CD4-positive, alpha-beta T cell (primary cell): ENCODE measurements at places on chromosomes 2 and 18. TPM values are rescaled to one million over a fixed set of nuclear protein-coding genes. Genes with fewer than 3 reads are reported as not detected.

- DNase-seq, result no peak
Observed at GRCh38 chr18:3499501-3499900, 49.5 kb downstream of the TGIF1 start.

DNA sequence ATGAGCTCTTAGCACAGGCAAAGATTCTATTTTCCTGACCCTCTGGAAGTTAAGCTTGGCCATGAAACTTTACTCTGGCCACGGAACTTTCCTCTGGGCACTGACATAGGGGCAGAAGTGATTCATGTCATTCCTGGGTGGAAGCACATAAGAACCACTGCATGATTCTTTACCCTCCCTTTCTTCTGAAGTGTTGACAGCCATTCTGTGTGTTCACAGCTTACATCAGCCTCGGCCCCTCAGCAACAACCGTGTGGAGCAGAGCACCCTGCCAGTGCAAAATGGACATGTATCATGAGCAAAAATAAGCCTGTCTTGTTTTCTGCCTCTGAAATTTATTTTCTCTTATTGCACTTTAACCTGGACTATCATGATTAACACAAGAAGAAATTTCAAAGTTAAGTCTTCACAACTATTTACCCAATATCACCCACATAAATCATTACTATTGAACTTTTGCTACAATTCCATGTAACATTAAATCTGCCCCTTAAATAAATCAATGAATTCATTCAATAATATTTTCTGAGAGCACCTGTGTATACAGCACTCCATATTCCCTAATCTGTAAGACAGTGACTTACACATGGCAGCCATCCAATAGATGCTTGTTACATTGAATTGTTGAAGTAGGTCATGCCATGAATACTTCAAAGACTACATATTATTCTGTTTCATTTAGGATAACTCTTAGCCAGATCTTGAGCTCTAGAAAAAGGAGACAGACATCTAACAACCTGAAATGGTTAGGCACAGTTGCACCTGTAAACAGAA is 531.9 kb downstream of the IRS1 start:
- DNase-seq, result no peak

GRCh38 chr2:176398243-176399073 is 129.2 kb downstream of the MTX2 start:
- DNase-seq, result no peak

DNA sequence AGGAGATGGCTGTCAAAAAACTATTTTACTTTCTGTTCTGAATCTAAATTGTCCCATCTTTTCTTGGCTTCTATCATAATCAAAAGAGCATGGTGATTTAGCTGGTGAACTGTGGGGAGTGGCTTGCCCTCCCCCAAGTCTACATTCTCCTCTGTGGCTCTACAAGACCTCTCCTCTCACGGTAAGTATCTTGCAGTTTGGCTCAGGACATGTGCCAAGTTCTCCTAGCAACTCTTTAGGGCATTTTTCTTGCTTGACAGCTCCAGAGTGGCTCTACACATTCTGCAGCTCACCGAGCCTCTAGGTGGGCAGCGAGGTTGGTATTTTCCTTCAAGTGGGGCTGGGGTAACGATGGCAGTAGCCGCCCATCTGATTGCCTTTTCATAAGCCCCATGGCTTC is 29.1 kb downstream of the SLC4A5 start:
- DNase-seq, result no peak

DNA sequence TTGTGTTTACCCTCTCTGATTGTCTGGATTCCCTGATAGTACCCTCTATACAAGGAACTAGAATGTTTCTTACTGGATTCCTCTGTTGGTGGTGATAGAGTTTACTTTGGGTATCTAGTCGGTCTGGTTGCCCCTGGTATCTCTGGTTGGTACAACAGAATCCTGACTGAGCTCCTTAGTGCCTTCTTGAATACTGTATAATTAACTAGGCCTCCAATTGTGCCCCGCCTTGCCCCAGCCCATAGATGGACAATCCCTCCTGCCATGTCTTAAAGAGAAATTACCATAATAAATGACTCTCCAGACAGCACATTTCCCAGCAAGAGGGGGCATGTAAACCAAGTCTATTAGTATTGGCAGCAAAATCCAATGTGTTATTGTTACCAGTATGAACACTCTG is 2.3 kb downstream of the SCN1A start:
- no peak for DNase-seq

DNA sequence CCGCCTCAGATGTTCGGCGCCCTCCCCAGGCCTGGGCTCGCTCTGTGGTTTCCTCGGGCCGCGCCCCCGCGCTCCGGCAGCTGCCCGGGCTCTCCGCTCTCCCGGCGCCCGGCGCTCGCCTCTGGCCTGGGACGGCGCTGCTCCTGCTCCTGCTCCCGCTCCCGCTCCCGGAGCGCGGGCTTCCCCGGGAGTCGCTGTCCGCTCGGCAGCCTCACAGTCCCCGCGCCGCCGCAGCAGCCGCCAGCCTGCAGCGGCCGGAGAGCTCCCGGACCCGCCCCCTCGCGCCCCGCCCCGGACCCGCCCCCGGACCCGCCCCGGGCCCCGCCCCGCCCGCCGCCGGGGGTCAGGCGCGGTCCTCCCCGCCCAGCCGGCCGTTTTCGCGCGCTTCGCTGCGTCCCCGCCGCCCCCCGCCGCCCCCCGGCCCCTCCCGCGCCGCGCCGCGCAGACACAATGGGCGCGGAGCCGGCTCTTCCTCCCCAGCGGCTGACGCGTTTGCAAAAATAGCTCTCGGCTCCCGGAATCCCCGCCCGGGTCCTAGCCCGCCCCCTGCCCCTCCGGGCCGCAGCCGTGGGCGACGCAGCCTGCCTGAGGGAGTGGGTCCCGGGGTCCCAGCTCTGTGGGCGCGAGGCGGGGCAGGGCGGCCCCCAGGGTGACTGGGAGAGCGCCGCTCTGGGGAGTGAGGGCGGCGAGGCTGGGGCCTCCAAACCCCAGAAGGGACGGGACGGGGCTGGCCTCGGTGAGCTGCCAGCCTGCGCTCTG is at the start of gene ARL4C:
Gene ARL4C, minus strand, starts transcription at position 247 of the 759 bp plus-strand sequence. CDS start 495 bp downstream, outside the sequence.
- peak; percentile 61 for DNase-seq

- DNase-seq, result no peak
Observed at GRCh38 chr18:22734791-22735627, 198.1 kb upstream of the RBBP8 start.

DNA sequence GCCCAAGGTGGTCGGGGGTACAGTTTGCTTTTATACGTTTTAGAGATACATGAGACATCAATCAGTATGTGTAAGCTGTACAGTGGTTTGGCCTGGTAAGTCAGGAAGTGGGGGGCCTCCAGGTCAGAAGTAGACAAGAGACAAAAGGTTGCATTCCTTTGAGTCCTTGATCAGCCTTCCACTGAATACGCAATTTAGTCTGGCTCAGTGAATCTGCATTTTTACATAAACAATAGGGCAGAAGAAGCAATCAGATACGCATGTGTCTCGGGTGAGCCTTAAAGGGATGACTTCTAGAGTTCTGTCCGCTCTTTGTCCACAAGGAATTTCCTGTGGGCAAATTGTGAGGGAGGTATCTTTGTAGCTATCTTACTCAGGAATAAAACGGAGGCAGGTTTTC is 87.2 kb downstream of the SOWAHC start:
- DNase-seq, result no peak

DNA sequence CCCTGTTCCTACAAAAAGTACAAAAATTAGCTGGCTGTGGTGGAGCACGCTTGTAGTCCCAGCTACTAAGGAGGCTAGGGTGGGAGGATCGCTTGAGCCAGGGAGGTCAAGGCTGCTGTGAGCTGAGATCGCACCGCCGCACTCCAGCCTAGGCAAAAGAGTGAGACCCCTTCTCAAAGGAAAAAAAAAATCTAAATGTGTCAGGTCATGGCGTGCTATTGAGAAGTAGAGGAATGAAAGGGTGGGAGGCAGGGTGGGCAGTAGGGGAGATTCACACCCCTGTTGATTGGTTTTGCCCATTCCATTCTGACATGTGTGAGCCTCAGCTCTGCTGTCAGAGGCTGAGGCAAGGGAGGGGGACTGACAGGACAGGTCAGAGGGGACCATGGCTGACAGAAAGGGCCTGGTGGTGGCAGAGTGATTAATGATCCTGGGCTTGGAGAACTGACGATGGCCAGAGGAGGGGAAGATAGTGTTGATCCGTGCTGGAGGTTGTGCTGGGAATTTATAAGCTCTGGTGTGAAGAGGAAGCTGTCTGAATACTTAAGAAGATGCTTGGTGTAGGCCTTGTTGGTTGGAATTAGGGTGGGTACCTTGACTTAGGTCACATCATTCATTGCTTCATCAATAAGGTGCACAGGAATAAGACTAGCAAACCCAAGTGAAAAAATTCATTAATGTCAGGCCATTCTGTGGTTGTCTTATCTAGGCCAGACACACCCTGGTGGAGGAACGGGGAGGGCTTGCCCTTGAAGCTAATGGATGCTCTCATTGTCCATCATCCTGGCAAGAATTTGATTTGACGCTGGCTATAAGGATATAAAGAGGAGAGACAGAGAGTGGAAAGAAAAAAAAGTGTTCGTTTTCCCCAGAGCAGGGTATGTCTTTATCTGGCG is 19.1 kb upstream of the SMARCAL1 start:
- DNase-seq, result no peak

DNA sequence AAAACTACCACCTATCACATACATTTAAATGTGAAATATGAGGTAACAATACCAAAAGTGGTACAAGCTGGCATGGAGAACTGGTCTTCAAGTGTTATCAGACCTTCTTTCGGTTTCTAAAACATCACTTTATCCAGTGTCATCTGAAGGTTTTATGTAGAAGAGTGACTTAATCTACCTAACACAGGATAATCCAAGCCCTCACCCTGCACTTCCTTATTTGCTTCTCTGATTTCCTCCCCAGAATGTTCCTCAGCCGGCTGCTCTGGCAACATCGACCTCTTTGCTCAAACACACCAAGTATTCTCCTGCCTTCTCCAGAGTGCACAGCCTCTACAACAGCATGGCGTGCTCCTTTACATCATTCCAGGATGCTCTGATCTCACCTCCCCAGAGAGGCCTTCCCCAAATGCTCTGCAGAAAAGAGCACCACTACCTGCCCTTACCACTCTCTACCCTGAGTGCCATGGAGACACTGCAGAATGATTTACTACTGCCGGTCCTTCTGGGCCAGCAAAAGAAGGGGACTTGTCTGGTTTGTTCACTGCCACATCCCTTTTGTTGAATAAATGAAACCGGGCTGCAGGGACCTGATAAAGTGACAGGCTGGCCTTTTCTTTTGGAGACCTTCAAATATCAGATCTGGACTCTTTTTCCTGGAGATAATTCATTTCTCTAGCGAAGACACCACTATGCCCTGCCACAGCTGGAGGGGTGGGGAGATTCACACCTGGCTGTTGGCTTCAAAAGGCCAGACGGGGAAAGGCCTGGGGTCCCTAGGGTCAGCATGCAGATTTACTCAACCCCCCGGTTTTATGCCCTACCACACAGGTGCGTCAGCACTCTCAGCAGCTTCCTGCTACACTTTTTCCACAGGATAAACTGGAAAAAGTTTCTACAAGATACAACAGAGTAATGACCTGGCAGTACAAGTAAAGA is 42.0 kb downstream of the TTR start:
- no peak for DNase-seq

GRCh38 chr18:4510711-4511110 is 55.6 kb upstream of the DLGAP1 start:
- no peak for DNase-seq

- DNase-seq, result no peak
Observed at GRCh38 chr2:239156516-239157265, 244.1 kb downstream of the HDAC4 start.

DNA sequence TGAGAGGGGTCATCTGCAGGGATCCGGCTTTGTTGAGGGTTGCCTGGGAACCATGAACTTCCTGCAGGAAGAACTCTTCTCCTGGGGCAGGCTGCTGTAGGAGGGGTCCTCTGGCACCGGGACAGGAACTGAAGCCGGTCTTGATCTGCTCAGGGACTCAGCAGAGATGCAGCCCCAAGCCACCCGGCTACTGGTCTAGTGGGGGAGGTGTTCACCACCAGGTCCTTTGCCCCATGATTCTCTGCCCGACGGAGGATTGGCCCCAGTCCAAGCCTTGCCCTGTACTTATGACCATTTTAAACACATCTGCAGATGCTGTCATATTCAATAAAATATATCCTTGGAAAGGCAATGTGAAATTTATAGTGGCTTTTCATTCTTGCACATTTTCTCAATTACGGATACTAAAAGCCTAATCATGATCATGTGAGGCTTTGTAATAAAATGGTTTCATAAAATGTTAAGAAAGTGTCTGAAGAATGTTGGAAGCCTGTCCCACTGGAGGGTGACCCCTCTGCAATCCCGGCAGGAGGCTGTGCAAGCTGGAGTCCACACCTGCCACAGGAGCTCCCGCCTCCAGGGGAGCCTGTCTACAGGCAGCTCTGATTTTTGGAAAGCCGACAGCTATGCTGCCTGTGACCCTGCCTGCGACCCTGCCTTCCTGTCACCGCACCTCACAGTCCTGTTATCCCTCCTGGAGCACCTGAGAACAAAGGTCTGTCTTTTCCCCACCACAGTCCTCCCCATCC is 98.8 kb upstream of the TAF1B start:
- DNase-seq, result no peak

- no peak for DNase-seq
Observed at GRCh38 chr2:95346231-95346737, 49.1 kb downstream of the KCNIP3 start.

DNA sequence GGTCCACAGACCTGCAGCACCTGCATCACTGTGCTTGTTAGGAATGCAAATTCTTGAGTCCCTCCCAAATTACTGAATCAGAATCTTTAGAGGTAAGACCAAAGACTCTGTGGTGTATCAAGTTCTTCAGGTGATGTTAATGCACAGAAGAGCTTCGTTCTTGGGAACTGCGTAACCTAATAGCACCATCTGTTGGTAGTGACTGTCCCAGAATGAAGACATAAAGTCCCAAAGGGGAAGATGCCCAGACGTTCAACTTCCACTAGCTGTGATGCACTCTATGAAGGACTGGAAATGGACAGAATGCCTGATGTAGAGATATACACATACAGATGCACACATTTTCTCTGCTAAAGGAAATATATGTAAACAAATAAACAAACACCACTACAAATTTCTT is 576.0 kb downstream of the LRP1B start:
- DNase-seq, result no peak

GRCh38 chr2:119040730-119041129 is 98.7 kb downstream of the MARCO start:
- DNase-seq, result no peak

DNA sequence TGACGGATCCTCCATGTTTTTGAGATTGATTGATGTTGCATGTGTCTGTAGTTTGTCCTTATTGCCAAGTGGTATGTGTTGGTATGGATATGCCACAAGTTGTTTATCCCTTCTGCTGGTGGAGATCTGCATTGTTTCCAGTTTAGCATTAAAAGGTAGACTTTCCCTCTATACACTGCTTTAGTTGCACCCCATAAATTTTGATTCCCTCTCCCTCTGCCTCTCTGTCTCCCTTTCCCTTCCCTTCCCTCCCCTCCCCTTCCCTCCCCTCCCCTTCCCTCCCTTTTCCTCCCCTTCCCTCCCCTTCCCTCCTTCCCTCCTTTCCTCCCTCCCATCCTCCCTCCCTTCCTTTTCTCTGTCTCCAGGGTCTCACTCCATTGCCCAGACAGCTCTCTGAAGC is 18.6 kb upstream of the TOGARAM2 start:
- DNase-seq, result no peak

- DNase-seq, result no peak
Observed at GRCh38 chr2:205324355-205324754, 357.9 kb upstream of the NRP2 start.

FBXO48 gene
- total RNA-seq, result 0.44 TPM

MBD5 gene
- 49.8 TPM for total RNA-seq

UGT1A9 gene
- not detected for total RNA-seq

PROM2 gene
- total RNA-seq, result 0.60 TPM

RESP18 gene
- not detected for total RNA-seq

DUSP2 gene
- 730 TPM for total RNA-seq

DTNA gene
- total RNA-seq, result not detected

PARD3B gene
- total RNA-seq, result 0.87 TPM

PSMD1 gene
- 27.9 TPM for total RNA-seq

SYT4 gene
- total RNA-seq, result not detected

CENPA gene
- total RNA-seq, result 1.0 TPM
